ENCODE measurements at places on chromosomes 7 and 10. TPM values are rescaled to one million over a fixed set of nuclear protein-coding genes. Genes with fewer than 3 reads are reported as not detected.

DNA sequence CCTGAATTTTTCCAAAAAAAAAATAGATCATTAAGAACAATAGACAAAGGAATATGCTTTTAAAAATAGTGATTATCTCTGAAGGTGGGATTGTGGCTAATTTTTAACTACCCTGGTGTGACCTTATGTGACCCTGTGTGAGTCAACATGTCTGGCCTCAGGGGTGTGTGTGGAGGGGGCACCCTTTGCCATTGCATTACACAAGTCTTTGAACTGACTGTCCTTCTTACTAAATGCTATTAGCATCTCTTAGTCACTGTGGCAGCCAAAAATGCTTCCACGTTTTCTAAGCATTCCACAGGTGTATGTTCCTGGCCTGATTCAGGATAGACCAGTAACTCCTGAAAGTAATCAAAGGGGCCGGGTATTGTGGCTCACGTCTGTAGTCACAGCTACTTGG lies 175.4 kb downstream of the MGMT start:
- no peak for DNase-seq

- DNase-seq, result no peak
Measured at GRCh38 chr10:73803680-73804286, 7.6 kb downstream of the NDST2 start.

DNA sequence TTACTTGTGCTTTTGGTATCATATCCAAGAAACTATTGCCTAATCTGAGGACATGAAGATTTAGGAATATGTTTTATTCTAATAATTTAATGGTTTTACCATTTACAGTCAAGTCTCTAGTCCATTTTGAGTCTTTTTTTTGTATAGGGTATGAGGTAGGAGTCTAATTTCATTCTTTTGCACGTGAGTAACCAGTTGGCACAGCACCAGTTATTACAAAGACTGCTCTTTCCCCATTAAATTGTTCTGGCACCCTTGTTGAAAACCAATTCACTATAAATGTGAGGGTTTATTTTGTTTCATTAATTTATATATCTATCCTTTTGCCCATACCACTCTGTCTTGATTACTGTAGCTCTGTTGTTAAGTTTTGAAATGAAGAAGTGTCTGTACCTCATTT lies 381.6 kb downstream of the SUGCT start:
- no peak for DNase-seq

ABCF2 gene
- total RNA-seq, result 41.2 TPM

- no peak for DNase-seq
Measured at GRCh38 chr7:5333121-5334045, 50.6 kb downstream of the SLC29A4 start.

ABCB8 gene
- total RNA-seq, result 49.5 TPM

TOMM7 gene
- 277 TPM for total RNA-seq

GRCh38 chr7:4725014-4725849 lies 43.1 kb downstream of the FOXK1 start:
- DNase-seq, result peak; percentile 70

Measured in activated CD4-positive, alpha-beta memory T cell treated with anti-CD3 and anti-CD28 coated beads for 36 hours (primary cell).